Peyer's patch (tissue), 4 donors: ENCODE measurements at places on chromosomes 7 and 10. TPM values are rescaled to one million over a fixed set of nuclear protein-coding genes. Genes with fewer than 3 reads are reported as not detected.

- DNase-seq: no peak
Observed at GRCh38 chr7:127644484-127644883, 7.5 kb upstream of the SND1 start.

DNA sequence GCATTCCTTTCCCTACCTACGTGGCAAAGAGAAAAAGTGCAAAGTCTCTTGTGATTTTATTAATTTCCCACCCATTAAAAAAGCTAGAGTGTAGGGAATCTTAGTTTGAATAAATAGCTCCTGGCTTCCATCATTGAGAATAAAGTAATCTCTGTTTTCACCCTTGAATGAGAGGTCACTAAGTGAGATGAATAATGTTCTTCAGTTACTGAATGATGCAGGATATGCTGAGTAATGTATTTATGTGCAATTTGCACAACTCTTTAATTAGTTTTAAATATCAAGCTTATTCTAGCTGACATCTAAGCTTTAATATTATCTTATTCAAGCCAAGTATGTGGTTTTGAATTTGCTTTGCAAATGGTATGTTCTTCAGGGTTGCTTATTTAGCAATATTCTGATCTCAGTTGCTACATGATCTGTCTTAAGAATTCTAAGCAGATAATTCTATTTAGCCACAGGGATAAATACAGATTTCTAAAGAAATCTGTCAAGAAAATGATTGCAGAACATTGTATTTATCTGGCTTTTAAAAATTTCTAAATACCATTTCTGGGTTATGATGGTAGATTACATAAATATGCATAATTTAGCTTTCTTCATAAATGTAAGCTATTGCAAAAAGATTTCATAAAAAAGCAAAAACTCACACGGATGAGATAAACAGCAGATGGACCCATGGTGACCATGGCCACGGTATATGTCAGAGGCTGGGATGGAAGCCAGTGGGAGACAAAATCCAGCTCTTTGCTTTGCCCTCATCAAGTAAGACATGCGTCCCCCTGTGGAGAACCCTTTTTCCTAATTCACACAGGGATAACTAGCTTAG, 141.0 kb downstream of the MACC1 start:
- DNase-seq: no peak

- DNase-seq: no peak
Observed at GRCh38 chr10:123855008-123855684, 36.5 kb downstream of the CPXM2 start.

OR2A12 gene
- total RNA-seq: not detected

ADAM8 gene
- 7.4 TPM for total RNA-seq

GRCh38 chr7:91852263-91852741, 28.2 kb downstream of the MTERF1 start:
- DNase-seq: no peak
